T-helper 1 cell (primary cell): ENCODE measurements at places on chromosomes 6 and 20.

- DNase-seq, result no peak
Measured at GRCh38 chr6:122997541-122998150, 1.6 kb downstream of the CLVS2 start.

GRCh38 chr6:13682346-13682745, 29.3 kb downstream of the RANBP9 start:
- no peak for DNase-seq

GRCh38 chr6:133986942-133987341, 33.9 kb downstream of the TBPL1 start:
- no peak for DNase-seq

DNA sequence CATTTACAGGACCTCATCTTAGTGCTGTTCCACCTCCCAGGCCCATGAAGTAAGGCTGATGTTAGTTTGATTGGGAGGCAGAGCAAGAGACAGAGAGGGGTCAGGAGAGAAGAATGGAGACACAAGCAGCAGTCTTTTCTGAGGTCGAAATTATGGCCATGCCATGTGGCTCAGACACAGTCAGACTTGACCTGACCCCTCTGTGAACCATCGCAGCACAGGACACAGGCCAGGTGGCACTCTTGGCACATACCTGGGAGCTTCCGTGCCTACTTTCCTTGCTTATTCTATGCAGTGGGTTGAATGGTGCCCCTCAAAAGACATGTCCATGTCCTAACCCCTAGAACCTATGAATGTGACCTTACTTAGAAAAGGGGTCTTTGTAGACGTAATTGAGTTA, 254.9 kb downstream of the MAFB start:
- no peak for DNase-seq

GRCh38 chr6:150008588-150008987, 16.7 kb downstream of the RAET1L start:
- DNase-seq, result no peak

DNA sequence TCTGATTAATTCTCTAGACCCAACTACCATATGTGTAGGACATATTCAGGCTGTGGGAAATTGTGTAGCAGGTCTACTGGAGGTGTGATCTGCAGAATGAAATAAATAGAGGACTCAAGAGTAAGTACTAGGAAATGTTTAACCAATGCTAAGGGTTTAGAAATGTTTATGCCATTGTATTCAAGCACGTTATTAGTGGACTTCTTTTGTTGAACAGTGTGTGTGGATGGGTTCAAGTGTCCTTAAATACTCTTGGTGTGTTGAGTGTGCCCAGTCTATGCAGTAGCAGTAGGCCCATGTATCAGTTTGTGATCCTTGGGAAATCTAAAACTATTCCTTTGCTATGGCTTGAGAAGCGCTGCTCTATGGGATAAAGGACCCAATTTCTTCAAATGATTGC, 112.1 kb downstream of the FARS2 start:
- DNase-seq, result no peak

DNA sequence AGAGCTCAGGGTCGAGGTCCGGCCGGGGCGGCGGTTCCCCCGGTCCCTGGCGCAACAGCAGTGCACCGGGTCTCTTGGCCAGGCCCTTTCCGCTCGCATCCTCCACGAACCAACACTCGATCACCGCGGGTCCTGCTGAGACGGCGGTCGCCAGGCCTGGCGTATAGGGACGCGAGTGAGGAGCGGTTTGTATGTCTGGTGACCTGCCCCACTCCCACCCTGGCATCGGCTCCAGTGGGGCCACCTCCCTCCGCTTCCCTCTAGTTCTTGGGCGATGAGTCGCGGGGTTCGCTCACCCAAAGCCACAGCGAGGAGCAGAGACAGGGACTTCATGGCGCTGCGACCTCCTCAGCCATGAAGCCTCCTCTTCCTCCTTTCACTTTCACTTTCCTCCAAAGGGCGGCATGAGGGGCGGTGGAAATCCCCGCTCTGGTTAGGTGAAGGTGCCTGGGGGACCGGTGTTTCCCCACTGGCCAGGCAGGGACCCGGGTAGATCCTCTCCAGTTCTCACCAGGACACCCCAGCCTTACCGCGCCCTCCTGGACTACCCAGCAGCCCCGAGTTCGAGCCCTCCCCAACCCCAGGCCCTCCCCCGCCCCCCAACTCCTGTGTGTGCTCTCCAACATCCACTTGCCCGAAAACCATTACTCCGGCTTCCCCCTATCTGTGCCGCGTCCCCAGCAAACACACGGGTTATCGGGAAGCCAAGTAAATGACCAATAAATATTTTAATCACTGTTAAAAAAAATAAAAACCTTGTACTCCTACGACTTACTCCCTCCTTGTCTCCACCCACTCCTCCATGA, at the start of gene TAPBP:
TSS of gene TAPBP (minus strand) at position 370 of the 806 bp plus-strand sequence. CDS start at position 333, 37 bp downstream.
- DNase-seq, result peak; percentile 86

DNA sequence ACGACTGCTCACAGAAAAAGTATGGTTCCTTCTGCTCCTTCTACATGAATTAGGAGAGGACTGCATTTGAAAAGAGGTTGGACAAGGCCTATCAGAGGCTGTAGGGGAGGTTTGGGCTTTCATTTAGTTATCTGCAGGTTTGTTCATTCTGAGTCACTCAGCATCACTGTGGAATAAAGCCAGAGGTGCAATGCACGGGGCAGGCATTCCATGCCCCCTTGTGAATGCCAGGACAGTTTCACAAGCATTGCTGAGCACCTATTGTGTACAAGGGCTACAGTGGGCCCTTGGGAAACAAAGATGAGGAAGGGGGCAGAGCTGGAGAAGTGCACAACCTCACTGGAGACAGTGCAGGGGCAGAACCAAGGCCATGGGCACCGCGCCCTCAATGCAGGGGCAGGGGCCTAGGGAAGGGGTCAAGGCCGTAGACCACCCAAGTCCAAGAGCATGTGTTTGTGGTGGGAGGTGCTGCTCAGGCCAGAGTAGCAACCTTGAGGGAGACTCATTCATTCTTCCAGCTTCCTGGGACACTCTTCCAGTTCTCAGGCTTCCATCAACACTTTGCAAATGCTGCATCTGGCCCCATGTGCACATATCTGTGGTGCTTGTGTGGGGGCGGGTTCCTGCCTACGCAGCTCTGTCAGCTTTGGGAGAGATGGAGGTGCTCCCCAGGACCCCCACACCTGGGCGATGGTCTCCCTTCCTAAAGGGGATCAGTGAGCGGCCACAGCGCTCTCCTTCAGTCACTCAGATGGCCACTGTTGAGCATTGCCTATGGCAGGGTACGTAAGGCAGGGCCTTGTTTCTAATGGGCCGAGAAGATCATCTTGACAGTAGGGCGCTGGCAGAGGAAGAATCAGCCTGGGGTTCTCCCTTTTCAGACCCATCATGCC, 204.5 kb downstream of the SYNDIG1 start:
- DNase-seq, result no peak

DNA sequence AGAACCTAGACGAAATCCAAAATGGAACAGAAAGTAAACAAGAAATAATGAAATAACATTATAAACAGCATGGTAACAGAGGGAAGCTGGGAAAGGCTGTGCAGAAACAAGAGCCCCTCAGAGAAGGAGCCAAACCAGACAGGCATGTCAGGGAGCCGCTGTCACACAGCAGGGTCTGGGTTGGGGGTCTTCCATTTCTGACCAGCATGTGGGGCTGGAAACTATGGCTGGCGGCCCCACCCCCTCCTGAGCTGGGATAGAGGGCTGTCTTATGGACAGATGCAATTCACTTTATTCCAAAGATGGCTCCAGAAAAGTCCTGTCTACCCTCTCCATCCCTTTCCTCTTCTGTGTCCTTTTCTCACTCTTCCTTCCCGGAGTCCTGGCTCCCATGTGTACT, 27.3 kb downstream of the C6orf89 start:
- no peak for DNase-seq

DNA sequence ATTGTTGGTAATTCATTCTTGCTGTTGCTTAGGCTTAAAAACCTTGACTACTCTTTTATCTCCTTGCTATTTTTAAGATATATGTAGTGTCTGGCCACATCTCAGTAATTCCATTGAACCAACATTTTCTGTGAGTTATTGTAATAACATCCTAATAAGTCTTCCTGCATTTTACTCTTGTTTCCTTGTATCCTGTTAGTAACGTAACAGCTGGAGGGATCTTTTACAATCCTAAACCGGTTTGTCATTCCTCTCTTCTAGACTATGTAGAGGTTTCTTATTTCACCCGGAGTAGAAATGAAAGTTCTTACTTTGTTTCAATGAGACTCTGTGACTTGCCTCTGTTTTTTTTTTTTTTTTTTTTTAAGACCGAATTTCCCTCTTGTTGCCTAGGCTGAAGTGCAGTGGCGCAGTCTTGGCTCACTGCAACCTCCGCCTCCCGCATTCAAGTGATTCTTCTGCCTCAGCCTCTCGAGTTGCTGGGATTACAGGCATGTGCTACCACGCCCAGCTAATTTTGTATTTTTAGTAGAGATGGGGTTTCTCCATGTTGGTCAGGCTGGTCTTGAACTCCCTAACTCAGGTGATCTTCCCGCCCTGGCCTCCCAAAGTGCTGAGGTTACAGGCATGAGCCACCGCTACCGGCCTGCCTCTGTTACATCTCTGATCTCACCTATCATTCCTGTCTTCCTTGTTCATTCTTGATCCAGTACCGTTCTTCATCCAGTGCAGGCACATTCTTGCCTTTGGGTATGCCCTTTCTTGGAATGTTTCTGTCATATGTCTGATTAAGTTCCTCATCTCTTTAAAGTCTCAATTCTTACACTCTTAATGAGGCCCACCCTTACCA, 44.7 kb downstream of the NCOA3 start:
- no peak for DNase-seq

DNA sequence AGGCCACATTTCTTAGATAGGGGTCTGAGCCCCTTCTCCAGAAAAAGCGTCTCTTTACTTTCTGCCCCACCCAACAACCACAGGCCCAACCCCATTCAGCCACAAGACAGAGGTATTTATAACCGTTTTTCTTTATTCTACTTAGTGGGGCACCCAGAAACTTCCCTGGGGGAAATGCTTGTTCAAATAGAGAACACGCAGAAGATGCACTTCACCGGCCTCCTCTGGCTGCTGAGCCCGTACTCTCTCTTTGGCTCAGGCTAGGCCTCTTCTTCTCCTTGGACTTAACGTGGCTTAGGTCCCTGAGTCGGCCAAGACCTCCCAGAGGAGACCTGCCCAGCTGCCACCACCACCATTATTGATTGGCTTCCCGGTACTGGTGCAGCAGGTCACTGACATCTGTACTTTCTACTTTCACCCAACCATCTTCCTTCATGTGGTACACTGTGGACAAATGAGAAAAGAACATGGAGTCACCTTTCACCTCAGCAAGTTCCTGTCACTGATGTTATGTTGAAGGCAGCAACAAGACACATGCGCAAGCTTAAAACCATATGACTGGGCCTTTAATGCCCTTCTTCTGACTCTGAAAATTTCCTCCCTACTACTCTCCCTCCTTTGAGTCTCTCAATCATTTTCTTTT, 2.2 kb upstream of the TAP2 start:
- peak; percentile 81 for DNase-seq

DNA sequence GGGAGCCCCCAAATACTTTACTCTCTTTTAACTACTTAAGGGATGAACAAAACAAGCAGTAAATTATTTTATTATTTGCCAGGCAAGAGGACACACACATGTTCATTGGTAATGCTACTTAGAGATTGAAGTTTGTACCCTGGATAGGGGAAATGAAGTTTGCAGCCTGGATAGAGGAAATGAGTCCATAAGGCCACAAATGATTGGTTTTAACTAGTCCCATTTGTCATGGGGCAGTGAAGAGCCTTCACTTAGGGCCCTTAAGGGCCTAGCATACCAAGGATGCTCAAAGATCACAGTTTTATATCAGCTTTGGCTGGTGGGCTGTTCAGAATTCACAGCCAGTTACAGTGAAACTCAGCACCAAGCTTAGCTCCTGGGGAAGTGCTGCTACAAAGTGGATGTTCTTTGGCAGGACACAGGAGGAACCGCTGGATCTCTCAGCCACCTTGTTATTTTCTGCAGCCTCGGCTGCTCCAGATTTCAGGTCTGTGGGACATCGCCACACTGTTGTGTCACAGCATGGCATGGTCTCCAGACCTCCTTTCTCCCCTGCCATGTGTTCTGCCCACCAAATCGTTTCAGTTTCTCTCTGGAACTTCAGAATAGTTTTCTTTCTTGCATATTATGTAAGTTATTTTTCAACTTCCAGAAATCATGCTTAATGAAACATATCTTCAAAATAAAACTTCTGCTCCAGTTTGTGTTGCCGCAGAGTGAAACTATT, 41.8 kb downstream of the NCOA7 start:
- no peak for DNase-seq

- no peak for DNase-seq
Measured at GRCh38 chr6:141809901-141810300, 322.8 kb upstream of the GJE1 start.

DNA sequence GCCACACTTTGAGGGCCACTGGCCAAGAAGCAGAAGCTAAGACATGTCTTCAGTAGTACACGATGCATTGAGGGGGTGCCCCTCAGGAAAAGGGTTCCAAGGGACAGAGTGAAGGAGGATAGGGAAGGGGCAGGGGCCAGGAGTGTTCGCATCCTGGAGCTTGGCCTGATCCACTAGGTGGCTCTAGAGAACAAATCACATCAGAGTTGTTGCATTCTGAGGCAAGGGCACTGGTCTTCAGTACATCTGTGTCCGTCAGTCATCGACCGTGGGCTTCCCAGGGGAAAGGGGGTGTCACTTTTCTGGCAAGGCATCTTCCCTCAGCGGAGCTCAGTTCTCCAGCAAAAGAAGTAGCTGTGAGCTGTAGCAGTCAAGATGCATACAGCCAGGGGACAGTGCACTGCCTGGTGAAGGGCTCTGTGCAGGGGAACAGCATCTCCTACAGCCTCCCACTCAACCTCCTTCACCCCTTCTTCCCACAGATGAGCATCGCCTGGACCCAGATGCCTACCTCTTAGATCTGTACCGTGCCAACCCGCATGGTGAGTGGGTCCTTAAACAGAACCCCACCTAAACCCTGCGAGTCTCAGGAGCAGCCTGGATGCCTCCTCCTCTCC, 47.8 kb downstream of the ARHGAP40 start:
- DNase-seq, result no peak

DNA sequence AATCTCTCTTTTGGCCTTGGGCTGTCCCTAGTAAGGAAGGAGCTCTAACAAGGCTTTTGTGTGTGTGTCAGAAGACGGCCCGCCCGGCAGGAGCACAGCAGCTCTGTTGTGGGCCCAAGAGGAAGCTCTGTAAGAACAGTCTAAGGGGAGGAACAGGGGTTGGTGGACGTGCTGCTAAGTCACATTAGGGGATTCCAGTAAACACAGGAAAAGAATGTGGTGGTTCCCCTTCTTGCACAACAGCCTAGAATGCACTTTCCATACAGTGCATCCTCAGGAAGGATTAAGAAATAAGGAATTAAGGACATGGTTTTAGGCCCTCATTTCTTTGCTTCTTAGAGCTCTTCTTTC, 114.5 kb downstream of the RNF144B start:
- no peak for DNase-seq

- DNase-seq, result no peak
Measured at GRCh38 chr6:146946559-146946958, 257.7 kb upstream of the STXBP5 start.

DNA sequence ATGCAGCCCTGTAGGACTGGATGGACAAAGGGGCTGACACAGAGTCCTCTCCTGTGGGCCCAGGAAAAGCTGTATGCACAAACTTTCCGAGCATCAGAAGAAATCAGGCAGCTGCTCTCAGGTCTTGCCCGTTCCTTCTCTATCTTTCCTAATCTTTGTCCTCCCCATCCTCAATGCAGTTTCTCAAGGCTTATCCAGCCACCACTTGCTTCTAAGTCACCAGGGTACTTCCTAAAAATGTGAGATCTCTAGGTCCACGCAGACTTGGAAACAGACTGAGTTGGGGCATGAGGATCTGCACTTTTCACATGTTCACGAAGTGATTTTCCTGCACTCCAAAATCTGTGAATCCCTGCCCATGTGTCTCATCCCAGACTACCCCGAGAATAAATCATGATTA, 394.5 kb upstream of the SLC35B3 start:
- DNase-seq, result no peak

GRCh38 chr6:121435444-121436069, at the start of gene GJA1:
Gene GJA1 (plus strand): TSS chr6:121435646. CDS start chr6:121446848, 11,202 bp downstream.
- no peak for DNase-seq
